WTC11 (cell line): ENCODE measurements at places on chromosomes 1 and 21. TPM values are rescaled to one million over a fixed set of nuclear protein-coding genes. Genes with fewer than 3 reads are reported as not detected.

Gene ADCY10
- total RNA-seq = 0.07 to 0.34 TPM in 2 of 3 replicates, not detected in the other

Gene GJB3
- 0.34 to 0.48 TPM (median 0.46 TPM) in 3 replicates for total RNA-seq

Gene KLHL21
- total RNA-seq = 15.1 to 17.6 TPM (median 15.3 TPM) in 3 replicates

DNA sequence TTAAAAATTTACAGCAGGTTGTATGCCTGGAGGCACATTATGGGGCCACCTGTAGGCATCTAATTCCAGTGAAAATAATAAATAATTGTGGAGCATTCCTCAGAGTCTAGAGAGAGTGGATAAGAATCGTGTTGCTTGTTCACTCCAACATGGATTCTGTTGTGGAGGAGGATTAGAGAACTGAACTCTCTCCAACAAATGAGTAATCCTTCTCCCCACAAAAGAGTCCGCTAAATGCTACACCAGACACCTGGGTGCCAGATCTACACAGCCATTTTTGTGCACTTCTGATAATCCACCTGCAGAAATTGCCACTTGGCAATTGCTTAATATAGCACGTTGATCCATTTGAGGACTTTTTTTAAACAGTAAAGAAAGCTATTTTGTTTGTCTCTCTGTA, 113.7 kb upstream of the DPYD start:
- no peaks in the 10 kb centered on the region for H3K36me3 ChIP-seq
- DNase-seq = no peak
- no peaks in the 10 kb centered on the region for H3K4me1 ChIP-seq
- H3K4me3 ChIP-seq = no peak overlapping the region
- no peaks in the 10 kb centered on the region for H3K27me3 ChIP-seq
- H3K27ac ChIP-seq = no peak overlapping the region

DNA sequence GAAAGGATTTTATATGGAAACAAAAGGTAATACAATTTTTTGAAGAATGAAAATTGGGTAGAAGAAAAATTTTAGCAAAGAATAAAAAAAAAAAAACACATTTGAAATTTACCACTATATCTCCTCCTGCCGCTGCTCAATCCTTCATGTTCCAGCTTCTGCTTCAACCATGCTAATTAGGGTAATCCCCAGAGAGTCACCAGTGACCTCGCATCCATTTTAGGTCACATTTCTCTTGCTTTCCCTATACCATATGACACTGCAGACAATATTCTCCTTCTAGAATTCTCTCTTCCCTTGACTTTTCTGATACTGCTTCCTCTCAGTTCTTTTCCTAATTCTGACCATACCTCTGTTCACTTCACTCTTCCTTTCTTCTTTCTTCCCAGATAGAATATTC, 237.1 kb downstream of the USH2A start:
- no peaks in the 10 kb centered on the region for H3K36me3 ChIP-seq
- no peak overlapping the region for H3K27ac ChIP-seq
- no peak for DNase-seq

GRCh38 chr1:158644449-158644848, 39.4 kb downstream of the OR10Z1 start:
- no peaks in the 10 kb centered on the region for H3K4me1 ChIP-seq
- no peak for DNase-seq
- no peaks in the 10 kb centered on the region for H3K27me3 ChIP-seq
- H3K4me3 ChIP-seq = no peak overlapping the region

DNA sequence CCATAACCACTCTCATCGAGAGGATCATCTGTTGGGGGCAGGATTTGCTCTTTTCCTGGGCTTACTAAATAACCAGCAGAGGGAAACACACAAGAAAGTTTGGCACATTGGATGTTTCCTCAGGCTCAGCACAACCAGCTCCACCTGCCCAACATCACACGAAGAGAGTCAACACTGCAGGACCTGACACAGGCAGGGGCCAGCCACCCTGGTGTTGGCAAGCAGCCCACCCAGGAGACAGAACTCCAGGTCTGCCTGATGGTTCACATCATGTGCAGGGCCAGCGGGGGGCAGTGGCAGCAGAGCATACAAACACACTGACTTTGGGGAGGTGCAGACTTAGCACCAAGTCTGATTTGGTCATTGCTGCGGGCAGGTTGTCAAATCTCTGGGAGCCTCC, 182.3 kb upstream of the GALNT2 start:
- DNase-seq = peak; percentile 22
- no peaks in the 10 kb centered on the region for H3K27me3 ChIP-seq
- H3K36me3 ChIP-seq = no peaks in the 10 kb centered on the region
- no peak overlapping the region for H3K27ac ChIP-seq
- H3K4me3 ChIP-seq = no peak overlapping the region
- 0 out of 2 replicates have a peak, but pooled peaks cover 5% of the 10 kb centered on the region for H3K4me1 ChIP-seq
